ENCODE measurements at places on chromosomes 2 and 18.

DNA sequence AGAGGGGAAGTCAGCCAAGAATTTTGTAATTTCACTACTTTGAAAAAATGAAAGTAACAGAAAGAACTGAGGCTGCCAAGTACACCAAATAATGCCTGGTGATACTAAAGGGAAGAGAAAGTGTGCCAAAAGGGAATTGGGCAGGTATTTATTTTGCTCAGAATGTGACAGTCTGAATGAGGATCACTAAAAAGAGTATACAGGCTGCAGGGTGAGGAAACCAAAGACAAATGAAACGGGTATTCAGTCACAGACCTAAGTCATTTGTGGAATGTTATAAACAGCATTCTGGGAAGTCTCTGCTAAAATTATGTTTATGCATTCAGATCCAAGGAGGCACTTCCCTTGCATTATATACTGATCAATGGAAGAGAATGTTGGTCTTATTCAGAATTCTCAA lies 418.6 kb upstream of the SLC39A10 start:
- no peak for DNase-seq

DNA sequence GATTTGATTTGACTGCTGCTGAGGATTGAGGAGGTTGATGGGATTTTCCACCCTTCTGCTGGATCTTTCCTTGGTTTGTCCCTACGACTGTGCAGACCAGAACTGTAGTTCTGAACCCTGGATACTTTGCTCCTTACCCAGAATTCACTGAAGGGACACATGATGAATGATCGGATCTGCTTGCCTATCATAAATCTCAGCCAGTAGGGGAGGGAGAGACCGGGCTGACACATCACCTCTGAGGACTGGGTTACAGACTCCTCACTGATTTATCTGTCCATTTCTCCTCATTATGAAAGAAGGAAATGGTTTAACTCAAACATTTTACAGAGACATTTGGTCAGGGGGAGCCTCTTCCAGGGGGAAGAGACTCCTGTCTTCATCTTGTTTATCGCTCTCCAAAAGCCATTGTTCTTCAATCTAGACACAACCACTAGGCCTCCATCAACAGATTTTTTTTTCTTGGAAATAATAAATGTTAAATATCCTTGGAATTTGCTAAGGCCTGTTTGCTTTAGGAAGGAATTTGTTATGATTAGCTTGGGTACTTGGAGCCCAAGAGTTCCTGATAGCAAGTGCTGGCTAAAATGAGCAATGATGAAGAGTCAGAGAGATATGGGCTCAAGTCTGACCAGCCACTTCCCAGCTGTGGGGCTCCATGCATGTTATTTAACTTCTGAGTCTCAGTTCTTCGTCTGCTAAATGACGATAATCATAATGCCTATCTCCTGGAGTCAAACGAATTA lies 925.5 kb downstream of the SLC4A3 start:
- no peak for DNase-seq

DNA sequence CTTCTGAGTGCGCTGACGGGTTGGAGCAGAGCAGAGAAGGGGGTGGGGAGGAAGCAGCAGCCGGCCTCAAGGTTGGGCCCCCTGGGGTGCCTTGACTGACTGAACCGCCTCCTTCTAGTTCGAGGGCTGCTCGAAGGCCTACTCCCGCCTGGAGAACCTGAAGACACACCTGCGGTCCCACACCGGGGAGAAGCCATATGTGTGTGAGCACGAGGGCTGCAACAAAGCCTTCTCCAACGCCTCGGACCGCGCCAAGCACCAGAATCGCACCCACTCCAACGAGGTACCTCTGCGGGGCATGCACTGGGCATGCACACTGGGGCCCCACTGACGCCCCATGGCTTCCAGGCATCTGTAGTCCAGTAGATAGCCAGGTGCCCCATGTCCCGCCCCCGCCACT lies 246.9 kb downstream of the GLI2 start:
- DNase-seq = no peak

DNA sequence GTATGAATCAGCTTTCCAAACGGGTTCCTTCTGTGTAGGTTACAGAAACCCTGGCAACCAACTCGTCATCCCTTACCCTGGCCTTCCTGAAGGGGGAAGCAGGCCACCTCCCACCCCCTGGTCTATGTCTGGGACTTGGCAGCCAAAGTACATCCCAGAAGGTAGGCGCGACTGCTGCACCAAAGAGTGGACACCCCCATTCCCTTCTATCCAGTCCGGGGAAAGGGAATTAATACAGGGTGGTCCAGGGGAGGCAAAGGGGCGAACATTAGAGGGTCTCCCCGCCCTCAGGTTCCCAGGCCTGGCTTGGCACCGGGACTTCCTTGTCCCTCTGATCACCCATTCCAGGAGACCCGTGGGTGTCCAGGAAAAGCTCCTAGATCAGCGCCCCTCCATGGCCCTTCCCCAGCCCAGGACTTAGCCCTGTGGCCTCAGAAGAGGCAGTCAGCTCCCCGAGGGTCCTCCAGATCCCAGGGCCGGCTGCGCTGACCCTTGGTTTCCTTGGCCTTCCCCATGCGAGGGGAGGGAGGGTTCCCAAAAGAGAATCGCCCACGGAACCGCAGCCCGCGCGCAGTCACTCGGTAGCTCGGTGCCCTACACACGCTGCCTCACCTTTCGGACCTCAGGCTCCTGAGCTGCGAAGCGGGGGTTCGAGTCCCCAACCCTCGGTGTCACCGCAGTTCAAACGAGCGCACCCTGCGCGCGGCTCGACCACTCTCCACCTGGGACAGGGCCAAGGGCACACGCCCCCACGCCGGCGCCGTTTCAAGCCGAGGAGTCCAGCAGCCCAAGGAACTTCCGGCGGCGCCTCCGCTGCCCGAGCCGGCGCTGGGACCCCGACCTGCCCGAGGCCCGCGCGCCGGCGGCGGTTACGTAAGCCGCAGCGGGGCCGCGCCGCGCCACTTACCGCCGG lies at the start of gene PER2:
TSS of gene PER2 (minus strand) at position 874 of the 913 bp plus-strand sequence. CDS start 10,674 bp downstream, outside the sequence.
- peak; percentile 7 for DNase-seq

GRCh38 chr2:99722476-99722875 lies 232.7 kb upstream of the REV1 start:
- DNase-seq = no peak

DNA sequence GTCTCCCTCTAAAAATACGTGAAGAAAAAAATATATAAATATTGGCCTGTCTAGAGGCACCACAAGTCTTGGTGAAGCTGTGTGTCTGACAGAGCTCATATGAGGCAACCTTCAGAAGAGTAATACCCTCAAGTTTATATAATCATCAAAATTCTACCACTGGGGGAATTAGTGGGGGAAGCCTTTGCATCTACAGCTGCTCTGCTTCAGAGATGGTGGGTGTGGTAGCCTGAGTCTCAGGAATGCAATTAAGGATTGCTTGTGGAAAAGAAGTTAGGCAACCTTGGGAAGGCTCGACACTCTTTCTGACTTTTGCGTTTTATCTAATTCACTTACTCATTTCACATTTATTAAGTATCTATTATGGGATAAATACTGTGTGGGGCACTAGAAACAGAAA lies 17.4 kb downstream of the TPGS2 start:
- no peak for DNase-seq

- no peak for DNase-seq
Measured at GRCh38 chr2:6203291-6203959, 511.2 kb downstream of the SOX11 start.

GRCh38 chr2:189441709-189442074 lies 418 bp downstream of the WDR75 start:
- DNase-seq = no peak

DNA sequence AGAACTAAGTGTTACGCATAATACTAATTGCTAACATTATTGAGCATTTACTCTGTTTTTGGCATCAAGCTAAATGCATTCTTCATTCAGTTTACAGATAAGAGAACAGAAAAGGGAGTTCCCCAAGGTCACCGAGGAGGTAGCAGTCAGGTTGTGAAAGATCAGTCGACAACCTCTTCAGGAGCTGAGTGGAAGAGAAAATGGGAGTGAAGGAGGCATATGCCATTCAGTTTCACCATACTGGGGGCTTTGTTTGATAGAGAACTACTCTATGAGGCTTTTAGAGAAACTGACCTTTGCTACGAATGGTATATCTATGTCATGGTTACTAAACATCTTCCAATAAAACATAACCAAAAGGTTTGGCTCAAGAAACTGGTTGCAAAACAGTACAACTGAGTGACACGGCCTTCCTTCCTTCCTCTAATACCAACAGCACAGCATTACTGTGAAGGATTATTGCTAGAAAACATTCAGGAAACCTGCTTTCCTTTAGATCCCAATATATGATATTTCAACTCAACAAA lies 112.1 kb downstream of the RBMS1 start:
- no peak for DNase-seq

DNA sequence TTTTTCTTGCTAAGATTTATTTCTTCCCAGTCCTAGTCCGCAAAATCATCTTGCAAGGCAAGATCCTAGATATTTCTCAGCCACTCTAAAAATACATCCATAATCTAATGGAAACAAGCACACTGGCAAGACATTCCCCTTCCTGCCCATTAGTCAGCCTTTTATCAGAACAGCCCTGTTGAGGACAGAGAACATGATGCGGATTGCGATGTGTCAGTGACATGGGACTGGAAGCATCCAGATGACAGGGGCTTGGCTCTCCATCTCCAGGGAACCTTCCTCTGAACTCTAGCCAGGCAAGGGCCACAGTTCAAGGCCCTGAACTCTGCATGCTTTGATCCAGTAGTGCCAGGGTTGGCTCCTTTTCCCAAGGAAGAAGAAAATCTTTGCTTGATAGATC lies 70.0 kb downstream of the VSNL1 start:
- DNase-seq = no peak

DNA sequence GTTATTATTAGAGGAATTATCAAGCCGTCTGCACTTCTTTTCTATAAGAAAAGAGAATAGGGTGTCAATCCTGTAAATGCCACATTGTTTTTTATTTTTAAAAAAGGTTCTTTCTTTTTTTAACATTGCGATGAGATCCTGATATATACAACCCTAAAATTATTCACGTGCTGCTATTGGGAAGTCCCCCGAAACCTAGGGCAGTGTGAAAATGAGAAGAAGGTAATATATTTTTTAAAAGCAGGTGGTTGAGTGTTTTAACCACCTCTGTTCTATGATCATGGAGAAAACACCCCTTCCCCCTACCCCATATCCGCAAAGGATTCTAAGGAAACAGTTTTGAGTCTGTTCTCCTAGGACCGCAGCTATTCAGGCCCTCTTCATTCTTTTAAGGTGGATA lies 94.5 kb upstream of the KLHL14 start:
- no peak for DNase-seq

DNA sequence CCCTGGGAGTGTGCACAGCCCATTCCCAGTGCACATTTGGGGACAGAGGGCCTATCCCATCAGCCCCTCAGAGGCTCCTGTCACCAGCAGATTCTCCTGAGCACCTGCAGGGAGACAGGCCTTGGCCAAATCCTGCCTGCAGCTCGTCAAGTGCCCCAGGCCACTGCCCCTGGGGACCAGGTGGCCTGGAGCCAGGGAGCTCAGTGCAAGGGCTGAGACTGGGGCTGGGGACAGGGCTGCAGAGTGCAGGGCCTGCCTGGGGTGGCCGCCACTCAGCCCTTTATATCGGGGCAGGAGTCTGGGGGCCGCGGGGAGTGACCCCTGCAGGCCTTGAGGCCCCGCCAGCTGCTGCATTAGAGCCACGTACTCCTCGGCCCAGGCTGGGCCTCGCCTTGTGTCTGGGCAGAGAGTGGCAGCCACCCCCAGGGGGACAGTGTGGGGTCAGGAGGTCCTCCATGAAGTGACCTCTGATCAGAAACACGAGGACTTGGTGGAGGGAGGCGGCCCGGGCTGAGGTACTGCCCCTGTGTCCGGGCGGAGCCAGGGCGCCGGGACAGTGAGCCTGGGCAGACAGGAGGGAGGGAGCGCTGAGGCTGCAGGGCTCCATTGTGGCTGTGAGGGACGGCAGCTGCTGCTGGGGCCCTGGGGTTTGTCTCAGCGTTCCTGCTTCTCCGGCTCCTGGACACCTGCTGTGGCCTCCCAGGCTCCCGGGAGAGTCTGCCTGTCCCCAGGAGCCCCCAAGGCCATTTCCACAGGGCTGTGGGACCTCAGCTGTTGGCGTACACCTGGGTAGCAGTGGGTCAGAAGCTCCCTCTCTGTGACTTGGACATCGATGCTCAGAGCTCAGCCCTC lies 24.2 kb downstream of the GPC1 start:
- DNase-seq = no peak

GRCh38 chr2:116132833-116133232 lies 1681.7 kb upstream of the DDX18 start:
- DNase-seq = no peak

DNA sequence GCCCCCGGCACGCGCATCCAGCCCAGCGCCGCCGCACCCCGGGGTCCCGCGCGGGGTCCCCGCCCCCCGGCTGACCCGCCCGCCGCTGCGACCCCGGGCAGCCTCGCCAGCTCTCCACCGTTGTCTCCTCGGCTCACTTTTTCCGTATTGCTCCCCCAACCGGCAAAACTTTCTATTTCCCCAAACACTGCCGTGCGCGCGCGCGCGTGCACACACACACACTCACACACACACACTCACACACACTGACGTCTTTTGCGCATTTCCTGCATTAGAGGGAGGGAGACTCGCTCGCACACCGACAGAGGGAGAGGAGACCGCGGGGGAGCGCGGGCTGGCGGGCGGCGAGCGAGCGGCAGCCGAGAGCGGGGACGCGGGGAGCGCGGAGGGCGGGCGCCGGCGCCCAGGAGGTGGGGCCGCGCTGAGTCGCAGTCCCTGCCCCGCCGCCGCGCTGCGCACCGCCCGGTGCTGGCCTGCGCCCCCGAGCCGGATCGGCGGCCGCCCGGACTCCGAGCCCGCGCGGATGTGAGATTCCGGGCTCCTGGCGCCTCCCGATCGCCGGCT lies 542 bp upstream of the PRKCE start:
- peak; percentile 70 for DNase-seq

GRCh38 chr2:138818556-138818955 lies 38.4 kb upstream of the NXPH2 start:
- DNase-seq = no peak

- DNase-seq = no peak
Measured at GRCh38 chr2:168196764-168197180, 50.6 kb downstream of the STK39 start.

DNA sequence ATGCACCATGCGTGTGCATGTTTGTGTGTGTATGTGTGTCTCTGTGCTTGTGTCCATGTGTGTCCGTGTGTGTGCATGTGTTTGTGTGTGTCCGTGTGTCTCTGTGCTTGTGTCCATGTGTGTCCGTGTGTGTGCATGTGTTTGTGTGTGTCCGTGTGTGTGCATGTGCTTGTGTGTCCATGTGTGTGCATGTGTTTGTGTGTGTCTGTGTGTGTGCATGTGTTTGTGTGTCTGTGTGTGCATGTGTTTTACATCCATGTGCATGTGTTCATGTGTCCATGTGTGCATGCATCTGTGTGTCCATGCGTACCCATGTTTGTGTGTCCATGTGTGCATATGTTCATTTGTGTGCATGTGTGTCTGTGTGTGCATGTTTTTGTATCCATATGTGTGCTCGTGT lies 100.5 kb downstream of the LBH start:
- DNase-seq = no peak

- no peak for DNase-seq
Measured at GRCh38 chr2:80393991-80394390, 89.4 kb upstream of the LRRTM1 start.

DNA sequence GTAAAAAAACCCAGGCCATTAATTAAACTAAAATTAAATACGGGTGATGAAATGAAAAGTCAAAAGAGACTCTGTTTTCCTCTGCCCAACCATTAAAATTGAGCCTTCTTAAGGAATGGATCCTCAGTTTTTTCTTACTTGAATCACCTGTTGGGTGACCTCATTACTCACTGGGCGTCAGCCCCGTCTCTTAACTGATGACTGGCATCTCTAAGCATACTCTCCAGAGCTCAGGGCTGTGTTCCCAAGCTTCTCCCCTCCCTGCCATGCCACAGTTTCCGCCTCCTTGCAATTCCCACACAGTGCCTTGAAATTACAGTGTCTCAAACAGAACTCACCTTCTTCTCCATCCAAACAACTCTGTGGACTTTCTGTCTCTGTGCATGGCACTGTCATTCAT lies 421.1 kb upstream of the CELF4 start:
- DNase-seq = no peak
